ENCODE measurements at places on chromosomes 3 and 15. TPM values are rescaled to one million over a fixed set of nuclear protein-coding genes. Genes with fewer than 3 reads are reported as not detected.

PPP4R2 gene
- total RNA-seq = 23.0 TPM

GOLGA8N gene
- total RNA-seq = 1.4 TPM

SAMD7 gene
- not detected for total RNA-seq

TRIM42 gene
- total RNA-seq = not detected

SST gene
- total RNA-seq = not detected

HEG1 gene
- total RNA-seq = 13.1 TPM

RARRES1 gene
- total RNA-seq = not detected

LMAN1L gene
- total RNA-seq = not detected

CP gene
- total RNA-seq = 1.1 TPM

EXD1 gene
- total RNA-seq = not detected

COL6A5 gene
- not detected for total RNA-seq

SMAD6 gene
- 0.93 TPM for total RNA-seq

SPPL2A gene
- total RNA-seq = 49.1 TPM

CHRD gene
- not detected for total RNA-seq

SOX2 gene
- total RNA-seq = 24.8 TPM

ILDR1 gene
- 1.9 TPM for total RNA-seq

SOX14 gene
- total RNA-seq = not detected

NDN gene
- 62.1 TPM for total RNA-seq

ZBTB47 gene
- total RNA-seq = 5.7 TPM

SCAANT1 gene
- total RNA-seq = not detected

CCDC54 gene
- not detected for total RNA-seq

CD200R1 gene
- not detected for total RNA-seq

CAND2 gene
- total RNA-seq = 1.4 TPM

VWA5B2 gene
- total RNA-seq = not detected

FANCD2OS gene
- 2.3 TPM for total RNA-seq

POLQ gene
- total RNA-seq = 4.9 TPM

ACKR2 gene
- 0.92 TPM for total RNA-seq

DNAH12 gene
- not detected for total RNA-seq

SYNPR gene
- not detected for total RNA-seq

BSN gene
- total RNA-seq = 0.05 TPM

LNP1 gene
- 3.1 TPM for total RNA-seq

Measured in airway epithelial cell (primary cell).